ENCODE measurements at places on chromosomes 16 and 17.

- DNase-seq: no peak
These were observed 134.1 kb downstream of the SOX9 start for GRCh38 chr17:72254808-72255449.

DNA sequence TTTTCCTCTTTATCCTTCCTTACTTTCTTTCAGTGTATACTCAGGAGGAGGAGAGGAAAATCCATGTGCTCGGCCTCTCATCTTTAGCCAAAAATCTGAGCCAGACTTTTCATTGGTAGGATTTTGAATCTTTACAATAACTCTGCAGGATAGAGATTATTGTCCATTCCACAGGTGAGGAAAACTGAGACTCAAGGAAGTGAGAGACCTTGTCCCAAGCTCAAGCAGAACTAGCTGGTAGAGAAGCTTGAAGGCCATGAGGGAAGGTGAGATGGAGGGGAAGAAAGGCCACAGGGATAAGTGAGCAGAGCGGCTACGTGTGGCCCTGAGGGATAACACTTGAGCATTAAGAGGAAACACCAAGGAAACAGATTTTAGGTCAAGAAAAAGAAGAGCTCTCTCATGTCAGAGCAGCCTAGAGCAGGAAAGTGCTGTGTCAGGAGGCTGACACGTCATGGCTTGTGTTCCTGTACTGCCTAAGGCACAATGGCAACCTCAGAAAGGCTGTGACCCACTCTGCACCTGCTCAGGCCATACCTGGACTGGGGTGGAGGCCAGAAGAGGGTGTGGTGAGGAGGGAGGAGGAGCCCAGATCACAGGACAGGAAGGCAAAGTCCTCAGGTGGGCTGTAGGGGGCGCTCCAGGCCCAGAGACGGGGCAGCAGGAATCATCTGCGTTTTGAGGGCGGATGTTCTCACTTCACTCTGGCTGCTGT lies 11.9 kb downstream of the MT4 start:
- DNase-seq: peak; percentile 84

GRCh38 chr17:77882481-77883212 lies 75.9 kb upstream of the TNRC6C start:
- DNase-seq: peak; percentile 63

- no peak for DNase-seq
These were observed 6.0 kb upstream of the MAPT start for GRCh38 chr17:45888392-45888791.

DNA sequence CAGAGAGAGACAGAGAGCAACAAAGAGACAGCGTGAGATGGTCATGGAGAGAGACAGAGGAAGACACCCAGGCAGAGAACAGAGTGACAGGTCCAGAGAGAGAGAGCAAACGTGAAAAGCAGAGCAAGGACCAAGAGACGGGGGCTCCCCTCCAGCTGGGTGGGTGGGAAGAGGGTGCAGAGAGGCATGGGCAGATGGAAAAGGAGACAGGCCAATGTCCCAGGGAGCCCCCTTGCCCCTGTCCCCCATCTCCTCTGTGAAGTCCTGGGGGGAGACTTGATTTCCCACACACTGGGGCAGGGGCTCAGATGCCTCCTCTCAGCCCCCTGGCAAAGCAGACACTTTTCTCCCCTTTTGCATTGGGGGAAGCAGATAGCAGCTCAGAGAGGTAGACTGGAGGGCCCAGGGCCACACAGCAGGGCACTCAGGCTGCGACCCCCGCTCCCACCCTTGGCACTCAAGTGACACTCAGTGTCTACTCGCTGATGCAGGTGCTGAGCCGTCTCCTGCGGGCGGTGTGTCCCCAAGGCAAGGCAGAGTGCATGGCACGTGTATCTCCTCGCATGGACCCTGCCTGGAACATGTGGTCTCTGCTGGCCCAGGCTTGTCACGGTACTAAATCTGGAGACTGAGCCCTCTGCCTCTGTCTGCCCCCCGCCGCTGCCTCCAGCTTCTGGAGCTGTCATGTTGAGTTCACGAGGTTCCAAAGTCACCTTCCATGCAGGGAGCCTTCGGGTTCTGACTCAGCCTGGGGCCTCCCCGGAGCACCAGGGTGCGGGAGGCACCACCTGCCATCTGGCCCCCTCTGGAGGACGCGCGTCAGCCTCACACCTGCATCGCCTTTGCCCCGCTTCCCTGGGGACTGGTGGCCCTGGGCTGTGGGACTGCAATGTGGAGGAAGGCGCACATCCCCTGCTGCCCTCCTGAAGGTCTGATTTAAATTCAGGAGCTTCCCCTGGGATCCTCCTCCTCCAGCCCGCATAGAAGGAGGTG lies 215.9 kb upstream of the GSE1 start:
- DNase-seq: peak; percentile 16

GRCh38 chr17:28612531-28612930 lies 1.5 kb downstream of the RSKR start:
- no peak for DNase-seq

GRCh38 chr16:55571-56136 lies 2.0 kb downstream of the SNRNP25 start:
- DNase-seq: no peak

- no peak for DNase-seq
These were observed 1.5 kb downstream of the CYBA start for GRCh38 chr16:88649195-88649923.

DNA sequence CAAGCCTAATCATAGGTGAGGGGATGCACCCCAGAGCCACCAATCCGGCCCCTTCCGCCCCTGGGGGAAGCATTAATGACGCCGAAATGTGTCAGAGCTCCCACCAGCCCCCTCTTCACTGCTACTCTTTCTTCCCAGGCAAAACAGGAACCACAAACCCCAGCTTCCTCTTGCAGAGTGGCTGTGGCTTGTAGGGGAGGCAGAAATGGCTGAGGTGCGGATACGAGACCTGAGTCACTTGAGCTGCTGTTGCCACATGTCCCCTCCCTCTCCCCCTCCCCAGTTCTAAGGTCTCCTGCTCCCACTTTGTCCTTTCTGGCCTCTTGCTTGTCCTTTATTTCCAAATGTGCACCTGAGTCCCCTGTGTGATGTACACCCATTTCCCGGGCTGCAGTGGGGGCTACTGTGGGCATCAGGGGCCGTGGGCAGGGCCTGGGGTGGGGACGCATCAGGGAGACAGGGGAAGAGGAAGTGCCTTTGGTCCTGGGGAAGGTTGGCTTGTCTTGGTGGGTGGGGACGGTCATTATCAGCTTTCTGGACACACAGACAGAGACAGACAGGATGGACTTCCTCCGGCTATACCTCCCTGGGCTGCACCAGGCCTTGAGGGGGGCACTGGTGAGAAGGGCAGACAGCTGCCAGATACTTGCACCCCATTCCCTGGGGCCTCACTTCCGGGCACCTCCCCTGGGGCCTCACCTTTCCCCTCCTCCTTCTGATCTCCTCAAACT lies at the start of gene APOBR:
Gene APOBR (plus strand): TSS at position 523 of the 731 bp plus-strand sequence. CDS start 39 bp downstream, at position 562.
- peak; percentile 74 for DNase-seq

- no peak for DNase-seq
These were observed 70.2 kb downstream of the CYLD start for GRCh38 chr16:50812046-50812445.

DNA sequence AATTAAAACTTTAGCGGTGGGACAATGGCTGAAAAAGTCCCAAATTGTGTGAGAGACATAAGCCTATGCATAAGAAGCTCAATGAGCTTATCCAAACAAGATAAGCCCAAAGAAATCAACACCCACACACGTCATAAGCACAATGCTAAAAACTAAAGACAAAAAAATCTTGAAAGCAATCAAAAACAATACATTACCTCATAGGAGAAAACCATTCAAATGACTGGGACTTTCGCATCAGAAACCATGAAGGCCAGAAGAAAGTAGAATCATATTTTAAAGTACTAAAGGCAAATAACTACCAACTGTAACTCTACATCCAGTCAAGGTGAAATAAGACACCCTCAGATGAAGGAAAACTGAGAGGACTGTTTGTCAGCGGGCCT lies 50.2 kb downstream of the ZCCHC14 start:
- DNase-seq: no peak

GRCh38 chr16:25951999-25952398 lies 260.2 kb downstream of the HS3ST4 start:
- no peak for DNase-seq

GRCh38 chr17:27477050-27477888 lies 21.0 kb downstream of the KSR1 start:
- no peak for DNase-seq

DNA sequence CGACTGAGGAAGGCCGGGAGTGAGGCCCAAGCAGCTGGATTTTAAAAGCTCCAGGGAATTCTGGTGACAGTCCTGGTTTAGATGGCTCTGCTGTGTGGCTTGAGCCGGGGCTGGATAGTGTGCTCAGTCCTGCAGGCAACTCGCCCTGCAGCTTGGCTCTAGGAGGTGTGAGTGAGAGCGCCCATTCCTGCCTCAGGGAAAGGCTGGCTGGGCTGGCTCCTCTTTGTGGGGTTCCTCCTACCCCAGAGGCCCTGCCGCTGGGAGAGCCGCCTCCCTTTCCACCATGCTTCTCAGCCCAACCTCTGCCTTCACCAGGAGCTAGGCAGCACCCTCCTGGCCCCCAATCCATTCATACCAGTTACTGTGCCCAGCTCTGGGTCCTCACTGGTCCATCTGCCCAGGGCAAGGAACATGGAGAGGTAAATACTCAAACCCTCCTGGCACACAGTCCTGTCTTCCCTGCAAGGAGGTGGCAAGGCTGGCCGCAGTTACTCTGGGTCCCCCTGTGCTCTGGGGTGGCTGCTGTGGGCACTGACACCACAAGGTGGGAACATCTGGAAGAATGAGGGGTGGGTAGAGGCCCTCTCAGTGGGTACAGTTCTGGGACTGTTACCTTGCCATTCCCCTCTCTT lies 47.1 kb downstream of the VAC14 start:
- DNase-seq: no peak

GRCh38 chr17:66444031-66444430 lies 141.6 kb downstream of the PRKCA start:
- DNase-seq: no peak

DNA sequence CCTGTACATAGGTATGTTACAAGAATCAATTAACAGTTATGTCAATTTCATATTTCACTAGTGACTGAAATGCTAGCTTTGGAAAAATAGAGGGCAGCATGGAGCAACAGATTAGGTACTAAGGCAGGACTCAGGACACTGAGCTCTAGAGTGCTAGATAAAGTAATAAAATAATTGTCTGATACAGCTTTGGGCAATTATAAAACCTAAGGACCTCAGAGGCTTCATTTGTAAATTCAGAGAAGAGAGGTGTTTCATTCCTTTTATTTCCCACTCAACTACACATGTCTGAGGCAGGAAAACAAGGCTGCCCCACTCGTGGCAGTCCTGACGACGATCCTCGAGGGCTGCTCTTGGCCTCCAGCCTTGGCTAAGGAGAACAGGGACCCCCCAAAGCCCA lies 81.5 kb downstream of the CA4 start:
- DNase-seq: no peak

All from activated T-cell treated with anti-CD3 and anti-CD28 coated beads for 48 hours (primary cell).